Activated CD4-positive, CD25-positive, alpha-beta regulatory T cell treated with anti-CD3 and anti-CD28 coated beads, Interleukin-2, amount 50 U/mL, for 72 hours (primary cell): ENCODE measurements at places on chromosomes 3 and 15.

- DNase-seq: no peak
Observed at GRCh38 chr3:10383850-10384248, 62.9 kb upstream of the SEC13 start.

- DNase-seq: no peak
Observed at GRCh38 chr15:25060472-25060803, 105.7 kb downstream of the SNRPN start.

- DNase-seq: no peak
Observed at GRCh38 chr15:71664622-71665021, 145.7 kb upstream of the NR2E3 start.

- no peak for DNase-seq
Observed at GRCh38 chr3:167844528-167844927, 109.0 kb downstream of the SERPINI1 start.

GRCh38 chr3:101685870-101686307 is 629 bp downstream of the RPL24 start:
- no peak for DNase-seq

GRCh38 chr3:186700267-186700666 is 16.9 kb upstream of the KNG1 start:
- no peak for DNase-seq

DNA sequence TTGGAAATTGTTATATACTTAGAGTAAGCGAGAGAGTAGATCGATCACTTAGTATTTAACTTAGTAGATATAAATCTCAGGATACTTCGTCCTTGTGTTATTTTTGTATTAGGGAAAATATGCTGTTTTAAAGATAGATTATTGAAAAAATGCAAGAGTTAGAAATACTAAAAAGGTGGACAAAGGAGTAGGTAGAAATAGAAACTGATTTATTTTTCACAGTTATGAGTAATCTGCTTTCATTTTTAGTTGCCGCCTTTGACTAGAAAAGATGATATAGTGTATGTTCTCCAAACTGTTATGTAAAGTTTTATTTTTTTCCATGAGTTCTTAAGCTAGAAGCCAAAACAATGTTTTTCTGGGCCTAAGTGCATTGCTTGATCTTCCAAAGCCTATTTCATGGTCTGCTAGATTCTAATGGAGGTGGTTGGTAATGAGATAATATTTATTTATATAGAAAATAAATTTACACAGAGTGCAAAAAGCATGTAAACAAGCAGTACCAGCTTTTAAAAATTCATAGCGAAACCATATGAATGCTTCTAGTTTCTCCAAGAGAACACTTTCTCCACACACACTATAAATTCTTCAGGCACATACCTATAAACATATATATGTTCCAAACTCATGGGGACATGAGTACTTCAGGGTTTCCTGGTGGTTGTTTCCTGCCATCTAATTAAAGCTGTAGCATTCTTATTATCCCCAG is 61.1 kb downstream of the DIPK2A start:
- no peak for DNase-seq

- DNase-seq: peak; percentile 38
Observed at GRCh38 chr15:77418966-77419835, 703 bp downstream of the PEAK1 start.

DNA sequence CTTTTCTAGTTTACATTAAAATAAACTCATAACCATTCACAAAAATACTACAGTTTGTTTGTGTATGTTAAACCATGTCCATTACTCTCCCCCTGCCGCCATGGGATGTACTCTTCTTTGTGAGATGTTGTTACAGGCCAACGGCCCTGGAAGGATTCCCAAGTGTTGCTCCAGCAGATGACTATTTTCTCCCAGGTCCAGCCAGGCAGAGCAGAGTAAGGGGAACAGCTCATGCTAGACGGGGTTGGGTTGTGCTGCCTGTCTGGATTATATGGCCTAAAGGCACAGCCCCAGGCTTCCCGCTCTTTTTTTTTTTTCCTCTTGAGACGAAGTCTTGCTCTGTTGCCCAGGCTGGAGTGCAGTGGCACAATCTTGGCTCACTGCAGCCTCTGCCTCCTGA is 24.5 kb upstream of the SLCO2A1 start:
- no peak for DNase-seq

GRCh38 chr15:92808598-92809063 is 91.5 kb upstream of the CHD2 start:
- no peak for DNase-seq

DNA sequence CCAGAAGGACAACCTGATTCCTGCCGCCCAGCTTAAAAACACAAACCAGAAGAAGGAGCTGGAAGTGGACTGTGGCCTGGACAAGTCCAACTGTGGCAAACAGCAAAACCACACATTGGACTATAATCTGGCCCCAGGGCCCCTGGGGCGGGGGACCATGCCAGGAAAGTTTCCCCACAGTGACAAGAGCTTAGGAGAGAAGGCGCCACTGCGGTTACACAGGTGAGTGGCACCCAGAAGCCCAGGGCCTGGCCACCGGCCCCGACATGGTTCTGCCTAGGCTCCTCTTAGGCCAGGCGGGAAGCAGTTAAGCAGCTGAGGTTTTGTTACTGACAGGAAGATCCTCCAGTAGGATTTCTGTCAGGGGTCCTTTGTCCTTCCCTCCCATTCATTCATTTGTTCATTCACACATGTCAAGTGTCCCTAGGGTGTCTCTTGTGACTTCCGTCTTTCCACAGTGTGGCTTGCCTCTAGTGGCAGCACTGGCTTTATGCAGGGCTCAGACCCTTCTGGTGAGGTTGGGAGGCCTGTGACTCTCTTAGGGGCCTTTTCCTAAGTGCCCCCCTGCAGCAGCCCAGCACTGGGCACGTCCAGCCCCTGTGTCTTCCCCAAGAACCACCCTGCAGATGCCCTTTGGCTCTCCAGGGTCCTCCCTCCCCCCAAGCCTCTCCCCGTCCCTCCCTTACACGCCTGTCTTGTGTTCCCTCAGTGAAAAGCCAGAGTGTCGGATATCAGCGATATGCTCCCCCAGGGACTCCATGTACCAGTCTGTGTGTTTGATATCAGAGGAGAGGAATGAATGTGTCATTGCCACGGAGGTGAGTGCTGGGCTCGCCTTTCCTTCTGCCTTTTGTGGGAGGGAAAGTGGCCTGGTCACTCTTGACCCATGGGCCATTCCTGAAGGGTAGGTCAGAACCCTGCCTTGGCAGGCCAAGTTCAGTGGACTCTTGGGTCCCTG is 7.8 kb downstream of the DLL4 start:
- no peak for DNase-seq
